ENCODE measurements at places on chromosomes 16 and 17.

DNA sequence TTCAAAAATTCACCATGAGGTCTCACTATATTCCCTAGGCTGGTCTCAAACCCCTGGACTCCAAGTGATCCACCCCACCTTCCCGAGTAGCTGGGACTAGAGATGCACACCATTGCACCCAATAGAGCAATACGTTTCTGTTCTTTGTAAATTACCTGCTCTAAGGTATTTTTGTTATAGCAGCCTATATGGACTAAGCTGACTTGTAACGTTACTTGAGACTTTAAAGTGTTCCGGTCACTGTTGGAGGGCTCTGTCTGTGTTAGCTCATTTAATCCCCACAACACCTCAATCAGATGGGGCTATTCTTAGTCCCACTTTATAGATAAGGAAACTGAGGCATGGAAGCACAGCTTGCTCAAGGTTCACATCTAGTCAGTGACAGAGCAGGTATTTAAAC, 25.4 kb downstream of the IL4R start:
- no peak for DNase-seq

DNA sequence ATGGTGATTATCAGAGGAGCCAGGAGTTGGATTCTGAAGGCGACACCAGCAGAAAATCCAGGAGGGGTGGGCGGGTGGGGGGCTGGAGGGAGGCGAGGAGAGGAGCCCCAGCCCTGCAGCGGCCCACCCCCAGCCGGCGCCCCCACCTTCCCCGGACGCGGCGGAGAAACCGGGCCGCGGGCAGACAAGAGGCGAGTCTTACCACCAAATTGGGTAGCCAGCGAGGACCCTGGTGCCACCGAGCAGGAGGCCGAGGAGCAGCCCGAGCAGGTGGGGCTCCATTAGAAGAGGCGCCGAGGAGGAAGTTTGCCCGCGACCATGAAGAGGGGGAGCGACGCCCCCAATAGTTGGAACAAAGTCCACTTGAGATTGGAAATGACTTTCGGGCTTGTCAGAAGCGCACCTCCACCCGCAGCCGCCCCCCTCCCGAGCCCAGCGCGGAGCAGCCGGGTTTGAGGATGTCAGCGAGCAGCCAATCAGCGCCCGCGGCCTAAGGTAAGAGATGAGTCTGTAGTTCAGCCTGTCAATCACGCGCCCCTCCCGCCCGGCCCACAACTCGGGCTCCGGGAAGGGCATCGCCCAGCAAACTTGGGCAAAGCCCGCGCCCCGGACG, at the start of gene WNT3:
WNT3 (minus strand) TSS at position 377 of the 613 bp plus-strand sequence; CDS start at position 282, 95 bp downstream.
- peak; percentile 15 for DNase-seq

DNA sequence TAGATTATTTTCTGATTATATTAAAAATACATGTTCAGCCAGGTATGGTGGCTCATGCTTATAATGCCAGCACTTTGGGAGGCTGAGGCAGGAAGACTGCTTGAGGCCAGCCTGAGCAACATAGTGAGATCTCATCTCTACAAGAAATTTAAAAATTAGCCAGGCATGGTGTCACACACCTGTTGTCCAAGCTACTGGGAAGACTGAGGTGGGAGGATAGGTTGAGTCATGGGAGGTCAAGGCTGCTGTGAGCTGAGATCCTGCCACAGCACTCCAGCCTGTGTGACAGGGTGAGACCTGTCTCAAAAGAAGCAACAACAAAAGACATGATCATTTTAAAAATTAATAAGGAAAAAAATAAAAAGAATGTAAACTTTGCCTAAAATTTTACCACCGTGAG, 40.7 kb downstream of the PRAC1 start:
- DNase-seq: no peak

DNA sequence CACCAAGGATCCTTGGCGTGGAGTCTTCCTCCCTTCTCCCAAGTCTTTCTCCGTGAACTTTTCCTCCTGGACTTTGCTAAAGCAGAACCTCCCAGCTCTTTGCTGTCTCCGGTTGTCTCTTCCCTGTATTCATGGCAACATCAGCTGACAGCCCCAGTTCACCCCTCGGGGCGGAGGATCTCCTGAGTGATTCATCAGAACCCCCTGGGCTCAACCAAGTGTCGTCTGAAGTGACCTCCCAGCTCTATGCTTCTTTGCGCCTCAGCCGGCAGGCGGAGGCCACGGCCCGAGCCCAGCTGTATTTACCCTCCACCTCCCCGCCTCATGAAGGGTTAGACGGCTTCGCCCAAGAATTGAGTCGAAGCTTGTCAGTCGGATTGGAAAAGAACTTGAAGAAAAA, 943 bp downstream of the CNTROB start:
- peak; percentile 71 for DNase-seq

DNA sequence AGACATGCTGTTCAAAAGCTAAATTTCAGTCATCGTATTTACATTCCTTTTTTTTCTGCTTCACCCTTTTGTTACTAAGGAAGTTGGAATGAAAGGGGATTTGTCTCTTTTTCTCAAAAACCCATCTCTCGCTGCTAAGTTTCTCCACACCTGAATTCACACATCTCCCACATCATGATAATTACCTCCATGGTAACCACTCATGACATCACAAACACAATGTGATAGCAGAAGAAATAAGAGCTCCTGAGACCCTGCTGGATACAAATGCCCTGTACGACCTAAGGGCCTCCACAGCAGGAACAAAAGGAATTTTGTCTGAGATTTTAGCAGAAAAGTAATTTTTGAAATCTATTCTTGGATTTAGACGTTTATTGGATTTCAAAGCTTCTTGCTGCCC, 82.6 kb upstream of the GNAO1 start:
- DNase-seq: no peak

DNA sequence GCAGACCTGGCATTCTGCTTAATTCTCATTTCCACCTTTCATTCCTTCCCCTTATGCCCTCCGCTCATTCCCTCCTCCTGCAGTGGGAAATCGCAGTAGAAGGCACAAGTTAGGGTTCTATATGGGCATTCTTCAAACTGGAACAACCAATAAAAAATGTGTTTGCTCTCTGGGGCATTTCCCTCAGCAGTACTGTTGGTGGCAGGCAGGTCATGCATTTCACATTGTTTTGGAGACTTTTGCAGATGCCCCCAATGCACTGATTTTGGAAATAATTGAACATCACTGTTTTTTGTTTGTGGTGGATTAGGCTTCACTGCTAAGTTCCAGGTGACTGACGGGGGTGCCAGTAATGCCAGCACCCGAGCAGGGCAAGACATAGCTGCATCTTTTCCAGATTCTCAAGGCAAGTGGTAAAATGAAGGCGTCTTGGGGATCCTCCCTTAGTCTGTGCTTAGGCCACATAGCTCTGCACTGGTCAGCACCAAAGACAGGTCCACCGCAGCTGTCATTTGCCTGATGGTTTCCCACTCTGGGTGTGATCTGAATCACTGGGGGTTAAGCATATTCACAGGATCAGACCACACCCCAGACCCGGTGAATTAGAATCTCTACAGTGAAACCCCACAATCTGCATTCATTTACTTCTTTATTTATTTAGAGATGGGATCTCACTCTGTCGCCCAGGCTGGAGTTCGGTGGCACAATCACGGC, 304.5 kb downstream of the CPPED1 start:
- no peak for DNase-seq

DNA sequence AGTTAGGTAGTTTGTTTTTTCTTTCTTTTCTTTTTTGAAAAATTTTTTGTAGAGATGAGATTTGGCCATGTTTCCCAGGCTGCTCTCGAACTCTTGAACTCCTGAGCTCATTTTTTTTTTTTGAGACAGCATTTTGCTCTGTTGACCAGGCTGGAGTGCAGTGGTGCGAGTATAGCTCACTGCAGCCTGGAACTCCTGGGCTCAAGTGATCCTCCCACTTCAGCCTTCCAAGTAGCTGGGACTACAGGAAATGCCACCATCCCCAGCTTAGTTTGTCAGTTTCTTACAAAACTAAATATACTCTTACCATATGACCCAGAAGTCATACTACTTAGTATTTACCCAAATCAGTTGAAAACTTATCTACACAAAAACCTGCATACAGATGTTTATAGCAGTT, 14.4 kb upstream of the FBXO47 start:
- DNase-seq: no peak

DNA sequence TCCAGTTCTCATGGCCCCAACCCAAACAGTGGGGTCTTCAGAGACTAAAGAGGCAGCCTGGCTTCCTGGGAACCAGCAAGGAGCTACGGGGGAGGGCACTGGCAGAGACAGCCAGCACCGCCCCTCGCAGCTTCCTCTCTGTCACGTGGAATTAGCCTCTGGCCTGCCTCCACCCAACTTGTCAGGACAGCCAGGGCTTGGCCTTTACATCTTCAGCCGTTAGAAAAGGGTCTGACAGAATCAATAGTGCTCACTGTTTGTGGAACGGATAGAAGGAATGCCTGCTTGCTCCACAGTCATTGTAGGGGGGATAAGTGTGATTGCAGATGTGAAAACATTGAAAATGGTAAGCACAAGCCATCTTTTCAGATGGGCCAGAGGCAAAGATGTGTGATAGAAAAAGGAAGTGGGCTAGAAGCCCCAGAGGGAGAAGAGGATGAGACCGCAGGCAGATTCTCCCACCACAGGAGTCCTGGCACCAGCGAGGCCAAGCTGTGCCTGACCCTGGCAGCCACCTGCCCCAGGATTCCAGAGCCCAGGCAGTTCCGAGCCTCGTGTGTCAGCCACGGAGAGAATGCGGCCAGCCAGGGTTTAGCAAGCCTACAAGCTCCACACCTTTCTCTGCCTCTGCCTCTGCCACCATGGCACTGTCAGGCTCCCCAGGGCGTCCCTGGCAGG, 18.6 kb downstream of the GRIN2C start:
- DNase-seq: peak; percentile 63

All from suppressor macrophage treated with lipopolysaccharide for 4 hours (primary cell).